ENCODE measurements at places on chromosomes 5 and 9. TPM values are rescaled to one million over a fixed set of nuclear protein-coding genes. Genes with fewer than 3 reads are reported as not detected.

- no peak for DNase-seq
These were observed 46.2 kb downstream of the WNK2 start for GRCh38 chr9:93230185-93230584.

DNA sequence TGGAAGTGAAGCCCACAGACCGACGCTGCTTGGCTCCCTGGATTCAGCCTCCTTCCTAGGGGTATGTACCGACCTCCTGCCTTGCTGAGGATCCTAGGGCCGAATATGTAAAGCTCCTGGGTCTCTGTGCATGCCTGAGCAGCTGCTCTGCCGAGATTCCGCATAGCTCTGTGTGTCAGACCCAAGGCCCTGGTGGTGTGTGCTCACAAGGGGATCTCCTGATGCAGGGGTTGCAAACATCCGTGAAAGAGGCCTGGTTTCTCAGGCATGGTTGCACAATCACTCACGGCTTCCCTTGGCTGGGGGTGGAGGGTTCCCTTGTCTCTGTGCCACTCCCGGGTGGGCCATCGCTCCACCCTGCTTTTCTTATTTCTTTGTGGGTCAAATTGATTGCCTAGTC is 19.9 kb upstream of the SVEP1 start:
- DNase-seq = no peak

DNA sequence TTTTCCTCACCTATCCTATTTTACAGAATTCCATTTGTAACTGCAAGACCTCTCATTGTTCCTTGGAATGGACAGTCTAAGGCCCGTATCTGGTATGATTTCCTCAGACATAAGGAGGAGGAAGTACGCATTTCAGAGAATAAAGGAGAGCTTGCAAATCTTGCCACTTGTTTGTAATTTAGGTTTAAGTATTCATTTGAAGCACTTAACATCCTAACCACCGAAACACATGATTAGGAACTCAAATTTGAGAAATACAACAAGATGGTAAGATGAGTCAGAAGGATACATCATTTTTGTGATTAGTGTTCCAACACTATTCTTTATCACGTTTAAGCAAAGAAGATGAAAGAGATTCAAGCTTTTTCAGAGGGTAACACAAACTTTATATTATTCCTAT is 3.9 kb upstream of the ZCCHC9 start:
- no peak for DNase-seq

DNA sequence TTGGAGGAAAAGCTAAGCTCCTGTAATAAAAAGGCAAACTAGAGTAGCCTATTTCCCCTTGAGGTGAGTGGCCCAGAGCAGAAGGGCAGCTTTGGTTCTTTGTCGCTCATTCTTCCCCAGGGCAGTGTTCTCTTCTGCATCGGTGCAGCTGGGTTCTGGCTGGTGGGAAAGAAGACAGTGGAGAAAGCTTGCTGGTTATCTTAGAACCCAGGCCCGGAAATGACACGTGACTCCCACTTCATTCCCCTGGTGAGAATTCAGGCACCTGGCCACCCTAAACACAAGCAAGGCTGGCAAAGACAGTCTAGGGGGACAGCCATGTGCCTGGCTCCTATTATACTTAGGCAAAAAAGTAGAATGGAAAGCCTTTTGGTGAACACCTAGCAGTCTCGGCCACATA is 32.5 kb upstream of the GSN start:
- no peak for DNase-seq

- DNase-seq = no peak
These were observed 104.3 kb downstream of the PLPPR1 start for GRCh38 chr9:101132801-101133200.

The CLIC3 gene
- total RNA-seq = 4.9 TPM

Measured in tongue (tissue), 3 donors.